Endodermal cell (in vitro differentiated cells): ENCODE measurements at places on chromosomes 11 and 22. TPM values are rescaled to one million over a fixed set of nuclear protein-coding genes. Genes with fewer than 3 reads are reported as not detected.
A peak's percentile ranks its signal among the peaks of the same experiment; 100 is the strongest.

DNA sequence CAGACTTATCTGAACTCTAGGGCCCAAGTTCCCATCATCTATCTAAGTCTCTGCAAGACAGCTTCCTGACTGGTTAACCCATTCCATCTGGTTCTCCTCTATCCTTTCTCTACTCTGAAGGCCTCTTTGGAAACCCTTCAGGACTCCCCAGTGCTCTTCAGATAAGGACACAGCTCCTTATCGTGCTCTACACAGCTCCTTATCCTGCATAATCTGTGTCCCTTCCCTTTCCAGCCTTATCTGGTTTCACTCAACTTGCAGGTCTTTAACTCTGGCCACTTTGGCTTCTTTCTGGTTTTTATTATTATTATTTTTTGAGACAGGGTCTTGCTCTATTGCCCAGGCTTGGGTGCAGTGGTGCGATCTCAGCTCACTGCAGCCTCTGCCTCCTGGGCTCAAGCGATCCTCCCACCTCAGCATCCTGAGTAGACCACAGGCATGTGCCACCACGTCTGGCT, 10.6 kb downstream of the ENDOD1 start:
- no peaks in the 10 kb centered on the region for H3K4me1 ChIP-seq
- no peak for DNase-seq
- no peak overlapping the region for H3K4me3 ChIP-seq
- peaks cover 34% of the 10 kb centered on the region for H3K27me3 ChIP-seq

DNA sequence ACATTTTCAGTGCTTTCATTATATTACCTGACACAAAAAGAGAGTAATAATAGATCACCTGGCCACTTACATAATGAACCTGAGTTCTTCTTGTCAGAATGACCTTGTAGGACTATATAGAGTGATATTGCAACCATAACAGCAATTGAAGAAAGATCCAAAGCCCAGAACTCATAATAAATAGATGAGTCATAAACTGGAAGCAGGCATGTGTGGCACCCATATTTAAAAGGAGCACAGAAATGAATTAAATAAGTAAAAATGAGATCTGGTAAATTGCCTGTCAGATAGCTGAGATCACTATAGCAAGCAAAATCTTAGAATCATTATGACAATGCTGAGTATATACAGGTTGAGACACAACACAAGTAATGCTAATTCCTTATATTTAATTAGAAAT, 331.8 kb downstream of the AASDHPPT start:
- H3K4me3 ChIP-seq: no peak overlapping the region
- H3K4me1 ChIP-seq: no peaks in the 10 kb centered on the region
- DNase-seq: no peak
- no peak overlapping the region for H3K27ac ChIP-seq

GRCh38 chr22:25054943-25055511, 102.5 kb downstream of the KIAA1671 start:
- H3K27ac ChIP-seq: no peak overlapping the region
- H3K36me3 ChIP-seq: peaks cover 23% of the 10 kb centered on the region
- DNase-seq: no peak
- no peaks in the 10 kb centered on the region for H3K27me3 ChIP-seq
- no peak overlapping the region for H3K4me3 ChIP-seq

DNA sequence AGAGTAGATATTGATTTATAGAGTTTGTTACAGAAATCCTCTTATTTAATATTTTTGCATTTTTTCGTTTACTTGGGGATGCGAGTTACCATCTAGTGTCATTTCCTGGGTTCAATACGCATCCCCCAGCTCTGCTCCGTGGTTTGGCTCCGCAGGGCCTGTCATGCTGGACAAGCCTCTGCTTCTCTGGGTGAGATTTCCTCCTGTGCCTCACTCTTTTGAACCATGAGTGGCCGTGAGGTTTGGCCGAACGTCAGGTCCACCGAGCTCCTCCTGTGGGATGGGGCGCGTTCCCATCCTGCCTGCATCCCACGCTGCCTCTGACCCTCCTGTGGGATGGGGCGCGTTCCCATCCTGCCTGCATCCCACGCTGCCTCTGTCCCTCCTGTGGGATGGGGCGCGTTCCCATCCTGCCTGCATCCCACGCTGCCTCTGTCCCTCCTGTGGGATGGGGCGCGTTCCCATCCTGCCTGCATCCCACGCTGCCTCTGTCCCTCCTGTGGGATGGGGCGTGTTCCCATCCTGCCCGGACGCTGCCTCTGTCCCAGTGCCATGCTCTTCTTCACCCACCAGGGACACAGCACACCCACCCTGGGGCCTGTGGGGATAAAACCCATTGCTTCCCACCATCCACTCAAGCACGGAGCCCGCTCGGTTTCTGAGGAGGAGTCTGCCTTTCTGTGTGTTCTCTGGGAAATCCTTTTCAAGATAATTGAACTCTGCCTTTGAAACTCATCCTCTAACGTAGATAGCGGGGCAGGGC, 506.8 kb downstream of the BRD1 start:
- no peaks in the 10 kb centered on the region for H3K27me3 ChIP-seq
- no peak overlapping the region for H3K4me3 ChIP-seq
- no peaks in the 10 kb centered on the region for H3K36me3 ChIP-seq
- H3K4me1 ChIP-seq: no peaks in the 10 kb centered on the region
- H3K27ac ChIP-seq: no peak overlapping the region
- peak; percentile 12 for DNase-seq

GRCh38 chr11:70205049-70205725, 2.1 kb downstream of the FADD start:
- peaks cover 30% of the 10 kb centered on the region for H3K4me1 ChIP-seq
- H3K27ac ChIP-seq: no peak overlapping the region
- peaks cover 28% of the 10 kb centered on the region for H3K36me3 ChIP-seq

DNA sequence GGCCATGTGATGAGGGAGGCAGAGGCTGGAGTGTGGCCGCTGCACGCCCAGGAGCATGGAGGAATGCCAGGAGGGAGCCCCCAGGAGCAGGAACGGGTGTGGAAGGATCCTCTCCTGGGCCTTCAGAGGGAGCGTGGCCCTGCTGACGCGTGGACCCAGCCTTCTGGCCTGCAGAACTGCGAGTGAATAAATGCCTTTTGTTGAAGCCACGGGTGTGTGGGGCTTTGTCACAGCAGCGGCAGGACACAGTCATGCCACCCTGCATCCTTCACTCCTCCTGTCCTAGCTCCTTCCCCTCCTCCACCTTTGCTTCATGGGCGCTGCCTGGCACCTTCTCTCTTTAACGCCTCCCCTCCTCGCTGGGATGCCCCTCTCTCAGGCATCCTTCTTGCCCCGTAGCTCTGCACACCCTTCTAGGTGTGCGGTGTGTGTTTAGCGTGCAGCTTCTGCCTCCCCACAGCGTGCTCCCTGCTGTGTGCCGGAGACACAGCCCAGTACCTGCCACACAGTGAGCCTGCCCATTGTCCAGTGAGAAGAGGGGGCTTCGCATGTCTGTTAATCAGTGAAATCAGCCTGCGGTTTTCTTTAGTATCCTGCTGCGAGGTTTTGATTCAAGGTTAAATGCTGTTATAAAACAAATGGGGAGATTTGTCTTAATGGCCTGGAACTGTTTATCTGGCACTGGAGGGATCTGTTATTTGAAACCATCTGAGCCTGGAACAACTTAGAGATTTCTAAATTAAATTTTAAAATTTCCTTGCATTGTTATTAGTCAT, 459.6 kb downstream of the TBC1D22A start:
- DNase-seq: no peak
- H3K4me1 ChIP-seq: no peaks in the 10 kb centered on the region
- H3K27ac ChIP-seq: no peak overlapping the region
- H3K36me3 ChIP-seq: no peaks in the 10 kb centered on the region
- H3K4me3 ChIP-seq: no peak overlapping the region
- no peaks in the 10 kb centered on the region for H3K27me3 ChIP-seq

GRCh38 chr11:133887692-133888332, 42.5 kb upstream of the SPATA19 start:
- H3K27me3 ChIP-seq: no peaks in the 10 kb centered on the region
- no peak overlapping the region for H3K4me3 ChIP-seq
- peak; percentile 23 for DNase-seq
- H3K27ac ChIP-seq: no peak overlapping the region
- no peaks in the 10 kb centered on the region for H3K36me3 ChIP-seq

DNA sequence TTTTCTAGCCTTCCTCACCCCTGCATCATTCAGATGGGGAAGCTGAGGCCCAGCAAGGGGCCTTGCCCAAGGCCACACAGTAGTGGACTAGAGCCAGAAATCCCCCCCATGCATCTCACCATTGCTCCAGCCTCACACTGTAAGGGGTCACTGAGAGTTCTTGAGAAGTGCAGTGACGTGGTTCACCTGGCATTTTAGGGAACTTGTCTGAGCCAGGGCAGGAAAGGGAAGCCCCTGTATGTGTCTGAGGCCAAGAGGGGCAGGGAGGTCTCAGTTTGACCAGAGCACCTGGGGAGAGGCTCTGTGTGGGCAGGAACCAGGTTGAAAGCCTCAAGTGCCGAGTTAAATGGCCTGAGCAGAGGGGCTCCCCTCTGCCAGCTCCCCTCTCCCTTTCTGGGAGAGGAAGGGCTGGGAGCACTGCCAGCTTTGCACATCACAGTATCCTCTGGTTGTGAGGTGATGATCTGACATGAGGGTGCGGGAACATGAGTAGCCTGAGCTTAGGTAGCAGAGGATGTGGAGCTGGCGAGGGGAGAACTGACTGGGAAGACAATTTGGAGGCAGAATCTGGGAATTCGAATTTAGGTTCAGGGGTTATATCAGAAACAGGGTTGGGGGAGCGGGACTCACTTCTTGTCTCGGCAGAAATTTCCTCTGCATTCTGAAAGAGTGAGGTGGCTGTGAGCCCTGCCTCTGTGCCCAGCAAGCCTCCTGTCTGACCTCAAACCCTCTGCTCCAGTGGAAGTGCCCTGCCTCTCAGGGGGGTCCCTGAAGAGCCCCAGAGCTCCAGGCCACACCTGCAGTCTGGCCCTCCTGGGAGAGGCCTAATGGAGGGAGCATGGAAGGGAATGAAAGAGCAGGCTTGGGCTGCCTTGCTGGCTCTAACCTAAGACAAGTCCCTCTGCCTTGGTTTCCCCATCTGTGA, 14.6 kb downstream of the ARHGEF17 start:
- H3K4me1 ChIP-seq: no peaks in the 10 kb centered on the region
- peak overlapping the region; percentile 32 for H3K27ac ChIP-seq
- no peaks in the 10 kb centered on the region for H3K27me3 ChIP-seq
- H3K36me3 ChIP-seq: no peaks in the 10 kb centered on the region
- no peak overlapping the region for H3K4me3 ChIP-seq

- no peaks in the 10 kb centered on the region for H3K4me1 ChIP-seq
- DNase-seq: peak; percentile 95
- no peak overlapping the region for H3K4me3 ChIP-seq
- no peaks in the 10 kb centered on the region for H3K36me3 ChIP-seq
- H3K27ac ChIP-seq: no peak overlapping the region
- H3K27me3 ChIP-seq: no peaks in the 10 kb centered on the region
Observed at GRCh38 chr22:49046546-49047361, 780.9 kb downstream of the BRD1 start.

DNA sequence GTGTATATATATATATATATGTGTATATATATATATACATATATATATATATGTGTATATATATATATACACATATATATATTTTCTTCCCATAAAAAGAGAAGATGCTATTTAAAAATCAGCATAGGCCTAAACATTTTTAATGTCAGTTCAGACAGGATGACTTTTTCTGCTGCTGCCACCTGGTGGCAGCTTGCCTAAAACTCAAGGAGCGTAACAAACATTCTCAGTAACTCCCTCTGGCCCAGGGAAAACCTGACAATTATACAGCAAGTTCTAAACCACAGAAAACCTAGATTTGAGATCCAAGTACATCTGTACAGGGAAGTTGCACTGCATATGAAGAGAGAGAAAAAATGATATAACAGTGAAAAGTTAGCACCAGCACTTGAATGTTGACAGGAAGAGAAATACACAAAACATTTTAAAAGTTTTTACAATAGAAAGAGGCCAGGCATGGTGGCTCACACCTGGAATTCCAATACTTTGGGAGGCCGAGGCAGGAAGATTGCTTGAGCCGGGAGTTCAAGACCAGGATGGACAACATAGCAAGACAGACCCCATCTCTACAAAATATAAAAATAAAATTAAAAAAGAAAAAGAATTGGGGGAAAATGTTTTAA, 16.6 kb downstream of the OR8A1 start:
- no peak overlapping the region for H3K27ac ChIP-seq
- DNase-seq: peak; percentile 84
- no peak overlapping the region for H3K4me3 ChIP-seq

DNA sequence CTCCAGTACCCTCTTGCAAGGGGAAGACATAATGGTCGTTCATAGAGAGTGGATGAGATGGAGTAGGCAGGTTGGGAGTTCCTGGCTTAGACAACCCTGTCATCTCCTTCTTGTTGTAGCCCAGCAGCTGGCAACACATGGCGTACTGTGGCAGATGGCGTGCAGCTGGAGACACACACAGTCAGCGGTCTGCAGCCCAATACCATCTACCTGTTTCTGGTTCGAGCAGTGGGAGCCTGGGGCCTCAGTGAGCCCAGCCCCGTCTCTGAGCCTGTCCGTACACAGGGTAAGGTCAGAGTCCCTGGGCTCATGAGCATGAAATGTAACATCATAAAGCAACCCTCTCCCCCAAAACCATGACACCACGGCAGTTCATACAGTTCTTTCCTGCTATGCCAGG, 8.7 kb downstream of the ROBO3 start:
- H3K4me1 ChIP-seq: no peaks in the 10 kb centered on the region
- H3K27me3 ChIP-seq: peaks cover 80% of the 10 kb centered on the region
- no peak overlapping the region for H3K4me3 ChIP-seq
- H3K27ac ChIP-seq: no peak overlapping the region
- DNase-seq: peak; percentile 37

- no peak for DNase-seq
- peaks cover 5% of the 10 kb centered on the region for H3K4me1 ChIP-seq
- no peak overlapping the region for H3K27ac ChIP-seq
Observed at GRCh38 chr22:43479301-43479950, 67.6 kb downstream of the MPPED1 start.

DNA sequence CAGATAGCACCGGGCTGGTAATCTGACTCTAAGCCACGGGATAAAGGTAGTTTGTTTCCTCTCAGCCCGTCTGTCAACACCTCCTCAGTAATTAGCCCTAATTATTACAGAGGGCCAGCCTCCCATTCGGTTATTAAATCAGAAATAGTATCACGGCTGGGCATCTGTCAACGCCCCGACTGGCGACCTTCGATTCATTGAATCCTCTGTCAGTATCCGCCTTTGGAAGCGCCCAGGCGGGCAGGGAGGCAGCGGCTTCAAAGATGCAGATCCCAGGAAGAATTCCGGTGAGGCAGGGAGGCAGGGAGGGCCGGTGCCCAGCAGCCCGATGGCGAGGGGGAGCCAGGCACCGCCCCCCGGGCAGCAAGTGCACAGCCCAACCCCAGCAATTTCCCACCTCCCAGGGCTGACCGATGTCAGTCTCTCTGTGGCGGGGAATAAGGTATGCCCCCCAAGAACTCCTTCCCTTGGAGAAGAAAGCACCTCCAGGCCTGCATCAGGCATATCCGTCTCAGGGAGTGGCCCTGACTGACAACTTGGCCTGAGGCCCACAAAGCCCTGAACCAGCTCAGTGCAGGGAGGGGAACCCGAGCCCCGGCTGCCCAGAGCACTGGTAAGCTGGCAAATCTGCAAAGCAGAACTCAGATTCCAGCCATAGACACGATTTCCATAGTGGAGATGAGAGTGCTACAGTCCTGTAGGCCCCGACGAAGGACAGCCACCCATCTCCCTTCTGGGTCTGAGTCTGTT, 11.4 kb downstream of the GNB1L start:
- H3K27ac ChIP-seq: no peak overlapping the region
- DNase-seq: no peak
- H3K27me3 ChIP-seq: no peaks in the 10 kb centered on the region

The SIK2 gene
- total RNA-seq: 13.2 to 21.5 TPM (median 17.4 TPM) in 3 replicates

The JHY gene
- total RNA-seq: 1.9 and 2.1 TPM in 2 replicates

The MAJIN gene
- not detected in 2 replicates for total RNA-seq

The SLC22A12 gene
- not detected in 2 replicates for total RNA-seq

The C11orf87 gene
- total RNA-seq: 0.05 TPM in 1 of 2 replicates, not detected in the other

The MEI1 gene
- total RNA-seq: 0.77 to 1.6 TPM (median 1.2 TPM) in 3 replicates

The YPEL4 gene
- total RNA-seq: not detected in 2 replicates

The PITPNM1 gene
- 91.7 and 94.6 TPM in 2 replicates for total RNA-seq

The MAFF gene
- total RNA-seq: 4.1 to 29.2 TPM (median 4.7 TPM) in 3 replicates

The KCNA4 gene
- 0.16 and 0.55 TPM in 2 replicates for total RNA-seq

The FOXRED2 gene
- 16.9 to 35.1 TPM (median 33.3 TPM) in 3 replicates for total RNA-seq

The YPEL1 gene
- total RNA-seq: 9.3 and 13.4 TPM in 2 replicates

The VPREB1 gene
- not detected in 3 replicates for total RNA-seq
